ENCODE measurements at places on chromosomes 5 and 9.

DNA sequence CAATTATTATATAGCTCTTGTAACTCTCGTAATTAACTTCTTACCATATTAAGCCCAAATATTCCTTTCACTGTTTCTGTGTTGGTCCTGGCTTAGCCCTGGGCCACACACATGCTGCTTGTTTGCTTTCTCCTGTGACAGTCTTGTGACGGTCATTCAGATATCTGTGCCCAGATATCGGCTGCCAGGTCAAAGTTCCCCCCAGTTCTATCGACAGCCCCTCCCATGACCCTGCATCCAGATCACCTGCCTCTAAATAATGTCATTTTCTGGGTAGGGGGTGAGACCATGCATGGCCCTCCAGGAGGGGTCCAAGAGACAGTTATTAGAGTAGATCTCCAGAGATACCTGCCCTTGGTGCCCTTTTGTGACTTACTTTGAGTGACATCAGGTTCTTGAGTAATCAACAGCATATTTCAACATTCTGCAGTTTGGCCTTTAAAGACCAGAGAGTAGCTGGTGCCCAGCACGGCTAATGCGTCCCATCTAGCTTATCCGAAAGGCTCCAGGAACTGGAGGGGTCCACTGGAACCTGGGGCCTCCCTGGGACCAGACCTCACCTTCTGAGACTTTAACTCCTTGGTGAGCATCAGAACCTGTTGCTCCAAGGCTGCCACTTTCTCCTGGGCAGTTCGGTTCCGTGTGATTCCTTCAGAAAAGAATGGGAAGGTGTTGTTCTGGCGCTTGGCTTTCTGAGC lies 26.9 kb downstream of the TBC1D2 start:
- DNase-seq = no peak

DNA sequence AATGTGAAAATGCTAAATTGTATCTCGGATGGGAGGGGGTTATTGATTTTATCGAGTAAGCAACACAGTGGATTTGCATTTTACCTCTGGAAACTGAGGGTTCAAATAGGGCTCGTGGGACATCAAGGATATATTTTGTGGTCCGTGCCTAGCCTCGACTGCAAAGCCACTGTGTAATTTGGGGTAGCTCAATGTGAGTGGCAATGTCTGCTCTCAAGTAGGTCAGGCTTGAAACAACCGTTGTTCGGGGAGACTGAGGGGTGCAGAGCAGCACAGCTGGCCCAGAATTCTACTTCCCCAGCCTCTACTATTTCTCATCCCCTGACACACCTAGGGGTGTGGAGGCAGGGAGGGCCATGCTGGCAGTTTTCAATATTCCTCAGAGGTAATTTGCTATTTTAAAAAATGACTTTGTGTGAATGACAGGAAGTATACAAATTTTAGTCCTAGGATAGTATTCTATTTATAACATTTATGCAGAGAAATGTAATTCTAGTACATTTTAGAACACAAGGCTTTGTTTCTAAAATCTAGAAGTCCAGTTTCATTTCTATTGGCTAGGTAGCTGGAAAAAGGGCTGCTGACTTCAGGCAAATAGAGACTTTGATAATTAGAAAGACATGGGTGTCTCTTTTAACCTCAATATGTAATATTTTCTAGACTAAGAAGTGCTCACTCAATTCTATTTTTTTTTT lies 1.4 kb upstream of the DAB2 start:
- DNase-seq = no peak

GRCh38 chr5:132444061-132444460 lies 46.5 kb downstream of the IRF1 start:
- DNase-seq = no peak

DNA sequence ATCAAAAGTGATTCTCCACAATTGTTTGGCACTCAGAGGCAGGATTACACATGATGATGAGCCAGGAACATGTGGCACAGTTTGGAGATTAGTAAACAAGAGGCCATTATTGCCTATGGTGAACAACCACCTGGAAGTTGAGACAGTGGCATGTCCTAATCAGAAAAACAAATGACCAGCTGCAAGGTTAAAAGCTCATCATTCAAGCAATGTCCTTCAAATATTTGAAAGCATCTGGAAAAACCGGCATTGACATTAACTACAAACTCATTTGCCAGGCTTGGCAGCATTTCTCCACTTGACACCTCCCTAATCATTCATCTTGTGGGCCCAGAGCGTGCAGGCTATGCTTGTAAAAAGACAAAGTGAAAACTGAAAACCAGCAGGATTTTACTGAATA lies 80.6 kb upstream of the MEGF10 start:
- no peak for DNase-seq
